Stimulated activated CD8-positive, alpha-beta memory T cell treated with anti-CD3 and anti-CD28 coated beads, Interleukin-4, amount 100 ng/mL, for 1 hour (primary cell): ENCODE measurements at places on chromosomes 16 and 17.

GRCh38 chr17:34626121-34626681 is 46.8 kb downstream of the TMEM132E start:
- DNase-seq = no peak

DNA sequence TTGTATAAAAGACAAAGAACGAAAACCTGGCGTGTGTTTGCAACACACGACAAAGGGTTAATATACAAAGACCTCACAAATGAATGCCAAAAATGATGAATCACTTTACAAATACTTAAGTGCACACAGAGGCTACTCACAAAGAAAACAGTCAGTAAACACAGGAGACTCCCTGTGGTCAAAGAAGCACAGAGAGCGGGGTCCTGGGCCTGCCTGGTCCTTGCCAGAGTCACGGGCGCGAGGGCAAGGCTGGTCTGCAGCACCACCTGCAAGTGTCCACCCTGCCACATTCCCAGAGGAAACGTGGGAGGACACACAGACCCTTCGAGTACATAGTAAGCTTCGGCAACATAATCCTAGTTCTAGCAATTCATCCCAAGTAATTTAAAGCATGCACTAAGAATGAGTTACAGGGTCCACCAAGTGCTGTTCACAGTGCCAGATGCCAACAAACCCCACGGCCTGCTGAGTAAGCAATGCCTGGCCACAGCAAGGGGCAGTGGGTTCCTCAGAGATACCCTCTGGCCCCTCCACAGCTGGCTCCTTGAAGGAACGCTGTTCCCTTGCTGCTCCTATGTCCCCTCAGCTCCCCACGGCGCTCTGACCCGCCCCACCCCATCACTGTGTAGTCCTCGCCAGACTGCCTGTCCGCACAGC is 24.6 kb upstream of the FAAP100 start:
- DNase-seq = no peak

GRCh38 chr16:15573274-15573895 is 69.6 kb downstream of the MARF1 start:
- no peak for DNase-seq

- no peak for DNase-seq
Observed at GRCh38 chr17:33640629-33641028, 347.5 kb upstream of the ASIC2 start.

DNA sequence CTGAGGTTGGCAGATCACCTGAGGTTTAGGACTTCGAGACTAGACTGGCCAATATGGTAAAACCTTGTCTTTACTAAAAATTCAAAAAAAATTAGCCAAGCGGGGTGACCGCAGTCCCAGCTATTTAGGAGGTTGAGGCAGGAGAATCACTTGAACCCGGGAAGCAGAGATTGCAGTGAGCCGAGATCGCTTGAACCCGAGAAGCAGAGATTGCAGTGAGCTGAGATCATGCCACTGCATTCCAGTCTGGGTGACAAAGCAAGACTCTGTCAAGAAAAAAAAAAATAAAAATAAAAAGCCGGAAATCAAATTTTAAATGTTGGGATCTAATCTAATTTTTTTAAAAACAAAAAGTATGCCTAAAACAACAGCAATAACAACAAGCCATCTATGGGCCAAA is 56.3 kb downstream of the ABCC1 start:
- no peak for DNase-seq

DNA sequence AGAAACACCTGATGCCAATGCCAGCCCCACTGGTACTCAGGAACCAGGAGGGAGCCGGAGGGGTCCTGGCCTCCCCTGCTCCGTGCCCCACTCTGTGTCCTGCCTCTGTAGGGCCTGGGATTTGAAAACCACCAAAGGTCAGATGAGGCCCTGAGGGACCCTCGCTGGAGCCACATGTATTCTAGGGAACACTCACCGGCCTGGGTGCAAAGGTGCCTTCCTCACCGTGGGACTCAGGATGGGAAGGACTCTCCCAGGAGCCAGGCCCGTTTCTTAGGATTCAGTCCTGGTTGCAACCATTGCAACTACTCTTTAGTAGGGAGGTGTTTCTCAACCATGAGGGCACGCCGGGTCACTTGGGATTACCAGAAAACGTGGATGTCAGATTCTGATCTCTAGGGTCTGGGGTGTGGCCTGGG is 74.6 kb downstream of the N4BP1 start:
- DNase-seq = no peak

DNA sequence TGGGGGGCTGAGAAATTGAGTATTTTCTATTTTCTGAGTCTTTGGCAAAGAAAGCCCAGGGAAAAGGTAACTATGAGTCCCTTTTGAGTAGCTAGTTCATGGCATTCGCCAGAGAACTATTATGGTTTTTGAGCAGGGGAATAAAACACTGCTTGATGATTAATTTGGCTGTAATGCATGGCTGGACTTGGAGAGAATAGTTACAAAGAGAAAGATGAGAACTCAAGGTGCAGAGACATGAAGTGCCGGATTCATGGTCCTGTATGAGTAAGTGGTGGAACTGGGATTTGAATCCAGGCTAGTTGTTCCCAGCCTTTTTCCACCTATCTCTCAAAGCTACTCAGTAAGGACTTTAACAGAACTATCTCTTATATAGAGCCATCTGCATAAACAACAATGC is 266.6 kb downstream of the CA10 start:
- DNase-seq = no peak

GRCh38 chr16:16151315-16151714 is 72.0 kb downstream of the ABCC6 start:
- no peak for DNase-seq

- no peak for DNase-seq
Observed at GRCh38 chr17:74833501-74834377, 25.9 kb downstream of the GRIN2C start.

DNA sequence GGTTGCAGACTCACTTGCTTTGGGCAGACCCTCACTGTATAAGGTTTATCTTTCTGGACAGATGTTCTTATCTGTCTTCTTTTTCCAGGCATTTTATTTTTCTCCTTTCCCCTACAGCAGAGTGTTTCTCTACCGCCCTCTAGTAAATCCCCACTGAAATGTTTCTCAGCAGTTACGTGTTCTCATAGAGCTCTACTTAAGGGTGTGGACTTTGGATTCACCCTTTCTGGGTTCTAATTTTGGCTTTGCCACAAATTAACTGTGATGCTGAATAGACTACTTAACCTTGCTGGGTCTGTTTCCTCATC is 2.0 kb downstream of the ADAT1 start:
- DNase-seq = no peak

- peak; percentile 14 for DNase-seq
Observed at GRCh38 chr16:67719778-67720144, 645 bp upstream of the GFOD2 start.

DNA sequence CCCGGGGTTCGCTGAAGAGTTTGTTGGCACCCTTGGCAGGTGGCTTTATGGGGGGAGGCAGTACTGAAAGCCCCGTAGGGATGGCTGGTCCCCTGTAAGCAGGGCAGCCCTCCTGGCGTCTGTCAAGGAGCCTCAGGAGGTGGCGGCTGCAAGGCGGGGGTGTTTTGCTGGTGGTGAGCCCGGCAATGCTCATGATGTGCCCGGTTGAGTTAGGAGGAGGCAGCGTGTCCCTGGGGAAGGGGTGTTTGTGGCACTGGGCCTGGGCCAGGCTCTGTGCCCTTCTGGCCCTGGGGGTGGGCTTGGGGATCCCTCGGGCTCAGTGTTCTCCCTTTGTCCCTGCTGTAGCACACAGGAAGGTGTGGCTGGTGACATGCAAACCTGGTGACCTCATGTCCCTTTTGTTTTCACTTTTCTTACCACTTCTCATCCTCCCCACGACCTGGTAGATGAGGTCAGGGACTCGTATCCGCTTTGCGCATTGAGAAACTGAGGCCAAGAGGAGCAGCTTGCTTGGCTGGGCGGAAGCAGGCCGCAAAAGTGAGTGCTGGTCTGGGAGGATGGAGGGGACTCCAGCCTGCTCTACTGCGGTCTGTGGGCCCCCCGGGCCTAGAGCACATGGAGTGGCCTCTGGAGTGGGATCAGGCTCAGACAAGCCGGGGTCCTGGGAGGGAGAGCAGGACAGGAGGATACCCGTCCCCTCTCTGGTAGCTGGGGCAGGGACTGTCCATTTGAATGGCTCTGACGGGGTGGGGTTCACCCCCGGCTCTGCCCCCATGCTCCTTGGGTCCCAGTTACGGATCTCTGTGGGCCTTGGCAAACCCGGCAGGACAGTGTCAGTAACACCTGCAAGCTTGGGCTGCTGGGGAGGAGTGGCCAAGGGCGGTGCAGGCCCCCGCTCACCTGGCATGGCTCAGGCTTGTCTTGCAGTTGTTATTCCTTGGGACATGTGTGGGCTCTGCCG is 2.2 kb downstream of the SNN start:
- no peak for DNase-seq

- no peak for DNase-seq
Observed at GRCh38 chr16:23182679-23183542, at the start of gene SCNN1G. Gene SCNN1G, plus strand, starts transcription at chr16:23182745. Its CDS starts 3,527 bp downstream, at chr16:23186272.

DNA sequence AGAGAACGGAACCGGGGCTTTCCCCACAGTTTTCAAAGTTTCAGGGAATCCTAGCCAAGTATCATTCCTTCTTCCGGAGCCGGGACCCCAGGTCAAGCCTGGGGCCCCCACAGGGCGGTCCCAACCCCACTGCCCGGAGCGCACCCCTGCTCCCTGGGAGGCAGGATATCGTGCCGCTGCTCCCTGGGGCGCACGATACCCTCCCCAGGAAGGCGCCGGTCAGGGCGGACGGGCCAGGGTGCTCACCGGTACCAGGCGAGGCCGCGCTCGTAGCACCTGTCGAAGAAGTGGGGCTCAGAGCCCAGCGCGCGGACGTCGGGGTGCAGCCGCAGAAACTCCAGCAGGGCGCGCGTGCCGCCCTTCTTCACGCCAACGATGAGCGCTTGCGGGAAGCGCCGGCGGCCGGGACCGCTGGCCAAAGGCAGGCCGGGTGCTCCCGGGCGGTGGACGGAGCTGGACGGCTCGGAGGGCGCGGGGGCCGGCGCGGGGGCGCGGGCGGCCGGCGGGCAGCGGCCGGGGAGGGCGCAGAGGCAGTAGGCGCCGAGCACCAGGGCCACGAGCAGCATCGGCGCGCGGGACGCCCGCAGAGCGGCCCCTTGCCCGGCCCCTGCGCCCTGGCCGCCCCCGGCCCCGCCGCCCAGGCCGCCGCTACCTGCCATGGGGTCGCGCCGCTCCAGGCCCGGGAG is 407 bp downstream of the HS3ST6 start:
- no peak for DNase-seq

GRCh38 chr16:82681592-82681991 is 54.8 kb downstream of the CDH13 start:
- DNase-seq = no peak

GRCh38 chr16:75099075-75099667 is 17.4 kb downstream of the LDHD start:
- DNase-seq = no peak

DNA sequence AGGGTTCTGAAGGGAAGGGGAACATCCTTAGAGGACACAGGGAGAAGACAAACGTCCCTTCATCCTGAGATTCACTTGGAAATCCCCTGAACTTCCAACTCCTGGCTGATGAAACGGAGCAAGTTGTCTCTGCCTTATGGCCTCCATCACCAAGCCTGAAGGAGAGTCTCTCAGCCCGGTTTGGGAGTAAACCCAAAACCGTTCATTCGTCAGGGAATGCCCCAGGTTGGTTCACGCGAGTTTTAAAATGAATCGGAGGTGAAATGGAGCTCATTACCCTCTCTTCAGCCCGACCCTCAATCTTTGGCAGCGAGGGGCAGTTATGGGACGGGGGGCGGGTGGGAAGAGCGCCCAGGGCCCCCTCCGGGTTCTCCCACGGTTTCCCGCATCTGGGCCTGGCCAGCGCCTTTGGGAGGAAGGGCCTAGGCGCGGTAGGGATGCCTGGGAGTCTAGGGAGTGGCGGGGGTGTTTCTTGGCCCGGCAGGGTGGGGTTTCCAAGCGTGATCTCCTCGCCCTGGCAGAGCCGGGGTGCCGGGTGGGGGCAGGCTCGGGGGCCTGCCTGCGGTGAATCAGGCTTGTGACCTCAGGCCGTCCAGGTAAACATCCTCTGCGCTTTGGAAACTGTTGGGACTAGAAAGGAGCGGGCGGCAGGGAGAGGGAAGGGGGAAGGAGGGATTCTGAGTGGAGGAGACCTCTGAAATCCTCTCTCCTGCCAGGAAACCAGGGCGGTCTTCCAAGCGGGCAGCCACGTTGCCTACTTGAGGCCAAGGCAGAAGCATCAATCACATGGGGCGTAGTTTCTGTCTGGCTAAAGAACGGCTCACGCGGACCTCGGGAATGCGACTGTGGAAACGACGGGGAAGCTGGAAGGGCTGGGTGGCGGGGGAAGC is 24.1 kb upstream of the HOXB13 start:
- DNase-seq = no peak

DNA sequence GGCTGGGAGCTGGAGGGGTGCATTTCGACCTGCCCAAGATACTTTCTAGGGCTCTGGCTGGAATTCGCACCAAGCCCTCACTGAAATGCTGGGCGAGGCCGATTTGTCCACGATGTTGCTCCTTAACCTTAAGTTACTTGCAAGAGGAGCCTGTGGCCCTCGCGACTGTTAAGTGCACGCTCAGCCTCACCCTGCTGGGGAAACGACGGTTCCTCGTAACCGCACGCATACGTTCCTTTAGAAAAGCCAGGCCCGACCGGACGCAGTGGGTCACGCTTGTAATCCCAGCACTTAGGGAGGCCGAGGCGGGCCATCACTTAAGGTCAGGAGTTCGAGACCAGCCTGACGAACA is 607 bp upstream of the NCOR1 start:
- no peak for DNase-seq

DNA sequence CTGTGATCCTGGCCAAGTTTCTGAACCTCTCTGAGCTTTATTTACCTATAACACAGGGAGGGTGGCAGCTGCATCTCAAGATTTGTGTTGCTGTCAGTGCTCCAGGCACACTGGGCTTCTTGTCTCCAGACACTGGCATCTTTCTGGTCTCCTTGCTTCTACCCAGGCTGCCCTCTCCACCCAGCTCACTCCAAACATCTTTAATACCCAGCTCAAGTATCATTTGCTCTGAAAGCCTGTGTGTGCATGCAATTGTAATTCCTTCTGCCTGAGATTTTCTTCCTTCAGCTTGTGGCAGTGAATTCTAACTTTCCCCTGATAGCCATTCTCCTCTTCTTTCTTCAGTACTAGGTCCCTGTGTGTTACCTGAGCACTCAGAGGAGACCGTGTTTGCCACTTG is 50.7 kb upstream of the USP7 start:
- no peak for DNase-seq

DNA sequence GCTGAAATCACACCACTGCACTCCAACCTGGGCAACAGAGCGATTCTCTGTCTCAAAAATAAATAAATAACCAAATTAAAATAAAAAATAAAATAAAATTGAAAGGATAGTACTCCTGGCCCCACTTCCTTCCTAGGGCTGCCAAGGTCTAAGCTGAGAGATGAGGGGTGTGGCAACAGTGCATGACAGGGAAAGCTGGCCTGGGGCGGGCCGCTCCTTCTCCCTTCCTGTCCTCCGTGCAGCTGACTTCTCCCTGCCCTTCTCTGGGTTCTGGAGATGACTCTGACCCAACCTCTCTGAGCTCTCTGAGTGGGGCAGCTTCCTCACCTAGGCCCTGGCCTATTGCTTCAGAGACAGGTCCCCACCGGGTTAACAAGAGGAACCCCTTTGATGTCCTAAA is 8.7 kb upstream of the SLC25A39 start:
- no peak for DNase-seq

GRCh38 chr16:75097941-75098901 is 18.4 kb downstream of the LDHD start:
- DNase-seq = peak; percentile 28
